ENCODE measurements at places on chromosomes 4 and X.

- DNase-seq: no peak
Measured at GRCh38 chr4:2412534-2412884, 5.9 kb downstream of the ZFYVE28 start.

DNA sequence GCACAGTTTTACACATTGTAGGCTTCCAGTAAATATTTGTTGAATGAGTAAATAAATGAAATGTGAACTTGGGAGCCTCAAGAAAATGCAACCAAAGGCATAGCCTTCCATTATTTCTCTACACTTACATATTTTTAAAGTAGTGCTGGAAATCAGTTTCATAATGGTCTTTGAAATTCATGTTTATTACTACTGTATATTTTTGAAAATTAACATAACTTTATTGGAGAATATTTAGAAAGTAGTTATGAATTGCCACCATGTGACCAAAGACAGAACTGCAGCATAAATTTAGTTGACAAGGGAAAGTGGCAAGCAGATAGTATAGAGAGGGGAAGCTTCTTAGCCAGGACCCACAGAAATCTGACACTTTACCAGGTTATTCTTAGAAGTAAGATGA, 6.4 kb downstream of the TCEAL8 start:
- DNase-seq: no peak

- no peak for DNase-seq
Measured at GRCh38 chr4:83212041-83212851, 72.4 kb downstream of the COQ2 start.

GRCh38 chrX:47745416-47745815, 86.4 kb upstream of the UXT start:
- no peak for DNase-seq

- DNase-seq: no peak
Measured at GRCh38 chrX:16869393-16870094, 618 bp downstream of the RBBP7 start.

DNA sequence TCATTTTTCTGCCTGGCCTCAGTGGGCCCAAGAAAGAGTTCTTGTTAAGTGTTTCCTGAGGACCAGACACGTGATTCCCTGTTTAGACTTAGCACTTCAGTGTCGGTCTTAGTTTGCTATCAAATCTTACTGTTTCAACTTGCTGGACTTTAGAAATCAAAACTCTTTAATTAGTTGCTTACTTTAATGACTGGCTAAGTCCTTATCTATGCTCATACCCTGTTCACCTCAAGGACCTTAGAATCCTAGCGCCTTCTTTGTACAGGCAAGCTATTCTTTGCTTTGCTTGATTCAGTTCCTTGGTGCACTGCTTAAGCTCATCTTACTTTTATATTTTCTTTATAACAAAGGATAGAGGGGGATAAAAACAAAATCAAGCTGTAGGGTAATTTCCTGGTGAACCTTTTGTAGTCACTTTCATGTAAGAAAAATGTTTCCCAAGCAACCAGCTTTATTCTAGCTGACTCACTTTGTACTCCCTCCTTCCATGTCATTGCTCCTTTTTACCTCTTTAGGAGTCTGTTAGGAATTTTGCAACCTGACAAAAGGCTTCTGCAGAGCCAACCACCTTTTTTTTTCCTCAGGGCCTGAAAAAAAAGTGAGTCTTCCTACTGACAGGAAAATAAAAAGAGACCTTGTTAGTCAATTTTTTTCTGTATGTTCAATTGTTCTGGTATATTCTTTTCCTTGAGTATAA, 14.7 kb downstream of the WDR44 start:
- DNase-seq: no peak

- DNase-seq: no peak
Measured at GRCh38 chrX:41322821-41323603, 10.9 kb upstream of the DDX3X start.

GRCh38 chrX:48541140-48541814, 1.8 kb downstream of the TBC1D25 start:
- no peak for DNase-seq

GRCh38 chrX:129686422-129686948, 31.7 kb upstream of the APLN start:
- no peak for DNase-seq

GRCh38 chr4:53120778-53121177, 245.1 kb downstream of the SCFD2 start:
- DNase-seq: no peak

- DNase-seq: no peak
Measured at GRCh38 chr4:78014889-78015886, 41.9 kb upstream of the FRAS1 start.

DNA sequence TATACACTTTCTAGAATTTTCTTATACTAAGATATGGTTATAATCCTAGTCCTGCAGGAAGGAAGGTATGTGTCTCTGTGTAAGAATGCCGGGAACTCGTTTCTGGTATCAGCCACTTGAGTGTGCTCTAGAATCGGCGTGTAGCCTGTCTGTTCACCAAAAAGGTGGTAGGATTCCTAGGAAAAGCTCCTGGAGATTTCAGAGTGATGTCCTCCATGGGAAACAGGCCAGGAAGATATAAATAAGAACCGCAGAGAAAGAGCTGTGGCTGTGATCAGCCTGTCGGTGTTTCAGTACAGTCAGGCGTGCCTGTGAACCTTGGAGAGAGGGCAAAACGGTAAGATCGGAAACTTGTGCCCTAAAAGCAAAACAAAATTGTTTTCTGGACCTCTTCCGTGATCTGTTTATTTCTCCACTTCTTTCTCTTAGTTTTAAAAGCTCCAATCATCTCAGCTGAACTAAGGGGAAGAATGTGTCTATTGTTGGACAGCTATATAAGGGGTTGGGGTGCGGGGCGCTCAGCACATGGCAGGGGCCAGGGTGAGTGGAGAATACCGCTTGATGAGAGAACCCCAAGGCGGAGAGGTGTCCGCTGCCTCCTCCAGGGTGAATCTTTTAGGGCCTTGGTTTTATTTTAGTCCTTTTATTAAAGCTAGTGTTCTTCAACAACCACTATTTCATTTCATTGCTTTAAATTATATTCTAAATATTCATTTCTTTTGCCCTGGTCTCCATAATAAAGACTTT, 303.8 kb upstream of the TENM3 start:
- no peak for DNase-seq

DNA sequence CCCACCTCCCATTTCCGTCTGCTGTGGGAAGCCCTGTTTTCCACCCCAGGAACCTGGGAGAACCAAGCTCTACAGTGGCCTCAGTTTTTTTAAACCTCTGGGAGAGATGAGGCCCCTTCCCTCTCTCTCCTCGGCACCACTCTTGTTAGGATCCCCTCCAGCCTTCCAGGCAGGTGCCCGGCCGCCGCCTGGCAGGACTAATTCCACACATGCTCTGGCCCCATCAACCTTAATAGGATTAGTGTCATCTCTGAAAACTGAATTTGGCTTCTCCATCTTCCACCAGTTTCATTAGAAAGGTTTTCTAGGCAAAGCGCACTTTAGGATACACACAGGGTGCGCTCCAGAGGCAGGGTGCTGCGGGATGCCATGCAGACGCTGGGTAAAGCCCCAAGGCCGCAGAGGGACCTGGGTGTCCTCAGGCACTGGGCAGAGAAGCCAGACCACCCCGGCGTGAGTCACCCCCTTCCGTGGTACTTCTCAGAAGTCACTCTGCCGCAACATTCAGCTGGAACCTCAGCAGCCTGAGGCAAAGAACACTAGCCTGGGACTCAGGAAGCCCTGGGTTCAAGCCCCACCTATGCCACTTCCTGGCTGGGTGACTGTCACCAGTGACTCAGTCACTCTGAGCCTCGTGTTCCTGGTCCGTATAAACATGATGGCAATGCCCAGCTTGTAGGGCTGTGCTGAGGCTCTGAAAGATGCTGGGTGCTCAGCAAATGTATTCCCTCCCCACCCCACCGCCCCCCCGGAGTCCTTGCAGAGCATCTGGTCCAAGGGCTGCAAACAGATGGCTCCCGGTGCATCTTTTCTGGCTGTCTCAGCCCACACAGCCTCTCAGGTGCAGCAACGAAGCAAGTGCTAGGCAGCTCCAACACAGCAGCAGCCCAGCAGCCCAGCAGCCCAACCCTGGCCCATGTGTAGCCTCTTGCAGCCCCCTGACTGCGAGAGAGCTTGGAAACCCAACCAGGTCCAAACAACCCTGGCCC, 29.1 kb downstream of the PPP2R2C start:
- no peak for DNase-seq

- DNase-seq: no peak
Measured at GRCh38 chr4:109754093-109754857, 24.4 kb upstream of the PLA2G12A start.

- DNase-seq: no peak
Measured at GRCh38 chrX:154774622-154775021, 12.0 kb downstream of the DKC1 start.
